Testis (tissue), 5 donors: ENCODE measurements at places on chromosomes 7 and 10.

DNA sequence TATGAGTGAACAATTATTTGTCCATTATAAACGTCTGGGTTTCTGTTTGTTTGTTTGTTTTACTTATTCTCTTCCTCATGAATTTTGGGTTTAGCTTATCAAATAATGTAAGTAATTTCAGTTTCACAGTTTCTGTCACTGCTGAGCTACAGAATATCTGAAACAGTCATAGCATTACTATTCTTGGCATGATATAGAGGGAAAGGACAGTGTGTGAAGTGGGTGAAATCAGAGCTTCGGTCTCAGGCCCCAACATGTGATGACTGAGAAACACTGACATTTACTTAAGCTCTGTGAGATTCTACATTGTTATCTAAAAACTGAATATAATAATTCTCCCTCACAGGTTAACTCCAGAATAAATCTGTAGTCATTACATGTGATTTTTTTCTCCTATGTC lies 8.8 kb upstream of the OR6V1 start:
- DNase-seq = no peak

DNA sequence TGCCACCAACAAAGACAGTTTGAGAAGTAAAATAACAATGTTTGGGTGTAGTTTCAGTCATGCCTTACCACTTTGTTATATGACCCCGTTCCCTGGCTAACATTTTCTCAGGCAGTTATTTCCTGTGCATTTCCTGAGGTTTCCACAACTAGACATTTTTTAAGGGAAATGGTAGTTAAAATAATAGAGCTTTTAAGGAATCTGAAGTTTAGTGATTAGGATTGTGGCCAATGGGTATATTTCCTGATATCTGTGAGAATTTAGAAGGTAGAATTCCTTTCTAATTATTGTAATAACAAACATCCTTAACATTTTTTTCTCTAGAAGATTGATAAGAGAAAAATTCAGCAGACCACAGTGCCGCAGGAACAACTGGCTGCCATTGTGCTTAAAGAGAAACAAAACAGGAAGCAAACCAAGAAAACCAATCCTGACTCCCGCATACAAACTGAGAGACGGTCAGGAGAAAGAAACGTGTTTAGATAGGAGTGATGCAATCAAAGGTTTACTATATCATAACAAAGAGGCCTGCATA lies 193.6 kb downstream of the MBL2 start:
- DNase-seq = no peak

DNA sequence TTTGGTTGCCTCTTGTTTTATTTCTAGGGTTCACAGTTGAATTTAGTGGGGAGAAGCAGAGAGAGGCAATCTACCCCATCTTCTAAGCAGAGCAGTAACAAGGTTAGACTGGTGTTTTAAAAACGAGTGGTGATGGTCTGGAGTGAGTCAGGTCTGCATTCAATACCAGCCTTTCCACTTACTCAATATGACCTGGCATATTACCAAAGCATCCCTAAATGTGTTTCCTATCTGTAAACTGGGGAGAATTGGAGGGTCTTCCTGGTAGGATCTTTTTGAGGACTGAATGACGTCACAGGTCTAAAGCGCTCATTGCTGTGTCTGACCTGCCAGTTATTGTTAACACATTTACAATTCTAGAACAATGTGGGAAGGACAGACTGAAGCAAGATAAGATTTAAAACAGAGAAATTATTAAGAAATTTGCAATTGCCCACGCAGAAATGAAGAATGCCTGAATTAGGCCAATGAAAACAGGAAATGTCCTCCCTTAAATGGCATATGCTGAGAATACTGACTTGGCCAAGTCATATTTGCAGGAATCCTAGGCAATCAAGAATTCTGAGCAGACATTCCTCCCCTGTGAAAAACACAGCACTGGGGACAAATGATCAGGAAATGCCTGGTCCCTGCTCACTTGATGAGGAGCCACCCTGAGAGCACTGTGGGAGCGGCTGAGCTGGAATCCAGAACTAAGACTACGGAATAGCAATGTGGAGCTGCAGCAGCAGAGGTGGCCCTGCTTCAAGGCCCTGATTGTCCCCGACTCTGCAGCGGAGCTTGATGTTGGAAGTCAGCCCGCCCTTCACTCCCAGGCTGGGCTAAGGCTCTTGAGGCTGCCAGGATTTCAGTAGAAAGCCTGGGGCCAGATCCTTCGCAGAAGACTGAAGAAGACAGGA lies 184.5 kb upstream of the CXCL12 start:
- peak; percentile 42 for DNase-seq

GRCh38 chr7:114484226-114484625 lies 69.6 kb downstream of the FOXP2 start:
- DNase-seq = no peak

DNA sequence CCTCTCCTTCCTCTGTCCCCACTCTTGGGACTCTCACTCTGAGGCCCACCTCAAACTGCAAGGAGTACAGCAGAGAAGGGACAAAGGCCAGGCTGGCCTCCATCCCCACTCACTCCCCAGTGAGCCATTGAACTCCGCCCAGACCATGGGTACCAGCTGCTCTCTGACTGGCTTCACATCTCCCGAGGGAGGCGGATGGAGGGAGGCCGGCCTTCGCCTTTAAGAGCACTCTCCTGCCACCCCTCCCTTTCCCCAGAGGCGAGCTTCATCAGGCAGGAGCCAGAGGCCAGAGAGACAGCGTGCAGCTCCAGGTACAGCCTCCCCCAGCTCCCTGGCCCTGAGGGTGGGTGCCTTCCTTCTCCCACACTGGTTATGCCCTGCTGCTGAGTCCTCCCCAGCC lies 1.8 kb upstream of the LDB3 start:
- DNase-seq = no peak

GRCh38 chr7:120981888-120982615 lies 6.5 kb upstream of the CPED1 start:
- no peak for DNase-seq

GRCh38 chr10:130715686-130716670 lies 579.8 kb downstream of the GLRX3 start:
- no peak for DNase-seq

- DNase-seq = no peak
Measured at GRCh38 chr10:65566906-65567305, 1358.9 kb upstream of the LRRTM3 start.

- DNase-seq = no peak
Measured at GRCh38 chr10:23063045-23063972, 32.1 kb upstream of the MSRB2 start.

DNA sequence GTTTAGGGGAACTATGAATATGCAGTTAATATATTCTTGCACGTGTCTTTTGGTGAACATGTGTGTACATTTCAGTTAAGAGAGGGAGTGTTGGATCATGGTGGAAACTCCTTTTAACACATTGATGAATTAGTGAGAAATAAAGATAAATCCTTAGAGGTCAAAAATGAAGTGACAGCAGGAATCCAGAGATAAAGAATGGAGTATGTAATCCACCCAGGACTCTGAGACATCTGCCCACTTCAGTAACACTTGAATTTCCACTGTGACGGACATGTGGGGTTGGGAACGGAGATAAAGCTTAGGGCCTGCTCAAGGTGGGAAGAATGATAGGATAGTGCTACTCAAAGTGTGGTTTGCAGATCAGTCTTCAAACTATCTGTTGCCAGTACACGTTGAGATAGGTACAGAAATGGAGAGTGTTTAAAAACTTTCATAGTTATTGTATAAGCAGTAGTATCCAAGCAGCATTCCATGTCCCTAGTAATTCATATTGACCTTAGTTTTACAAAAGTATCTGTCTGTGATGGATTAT lies 6.6 kb upstream of the RELN start:
- no peak for DNase-seq

- DNase-seq = no peak
Measured at GRCh38 chr7:47827871-47828270, 120.4 kb downstream of the PKD1L1 start.

DNA sequence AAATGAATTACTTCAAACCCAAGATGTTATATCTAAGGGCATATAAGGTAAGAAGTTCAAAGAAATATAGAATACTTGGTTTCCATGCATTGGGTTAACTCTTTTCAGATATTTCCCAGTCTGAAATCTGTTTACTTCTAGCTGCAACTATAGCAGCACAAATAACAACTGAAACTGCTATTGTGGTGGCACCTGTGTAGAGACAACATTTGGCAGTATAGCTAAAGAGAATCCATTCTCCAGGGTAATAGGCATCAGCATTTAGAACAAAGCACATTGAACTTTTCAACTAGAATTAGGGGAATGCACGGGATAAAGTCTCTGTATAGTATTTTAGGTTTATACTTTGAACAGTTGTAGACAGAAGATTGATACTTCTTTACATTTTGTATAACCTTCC lies 19.7 kb upstream of the CALCR start:
- no peak for DNase-seq

DNA sequence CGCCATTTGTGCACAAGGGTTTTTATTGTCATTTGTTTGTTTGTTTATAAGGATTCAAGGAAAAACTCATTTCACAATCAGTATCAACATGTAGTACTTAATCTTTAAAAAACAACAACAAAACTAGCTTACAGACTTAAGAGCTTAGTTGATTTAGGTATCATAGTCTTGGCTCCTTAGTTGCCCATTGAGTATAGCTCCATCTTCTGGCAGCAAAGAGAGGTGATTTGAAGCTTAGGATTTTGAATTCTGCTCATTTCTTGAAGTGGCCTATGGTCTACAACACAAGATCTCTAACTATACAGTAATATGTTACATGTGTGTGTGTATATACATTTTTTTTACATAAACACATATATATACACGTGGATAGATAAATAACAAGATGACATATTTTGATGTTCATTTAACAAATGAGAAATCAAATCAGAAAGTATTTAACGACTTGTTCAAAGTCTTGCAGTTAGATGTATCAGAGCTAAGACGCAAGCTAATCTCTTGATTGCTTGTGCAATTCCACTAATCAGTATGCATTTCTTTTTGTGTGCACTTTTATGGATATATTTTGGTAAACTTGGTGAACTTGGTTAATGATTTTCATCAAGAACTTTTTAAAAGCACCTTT lies 307.3 kb downstream of the CAMK1D start:
- no peak for DNase-seq

GRCh38 chr10:89479771-89480446 lies 55.5 kb downstream of the SLC16A12 start:
- DNase-seq = no peak

DNA sequence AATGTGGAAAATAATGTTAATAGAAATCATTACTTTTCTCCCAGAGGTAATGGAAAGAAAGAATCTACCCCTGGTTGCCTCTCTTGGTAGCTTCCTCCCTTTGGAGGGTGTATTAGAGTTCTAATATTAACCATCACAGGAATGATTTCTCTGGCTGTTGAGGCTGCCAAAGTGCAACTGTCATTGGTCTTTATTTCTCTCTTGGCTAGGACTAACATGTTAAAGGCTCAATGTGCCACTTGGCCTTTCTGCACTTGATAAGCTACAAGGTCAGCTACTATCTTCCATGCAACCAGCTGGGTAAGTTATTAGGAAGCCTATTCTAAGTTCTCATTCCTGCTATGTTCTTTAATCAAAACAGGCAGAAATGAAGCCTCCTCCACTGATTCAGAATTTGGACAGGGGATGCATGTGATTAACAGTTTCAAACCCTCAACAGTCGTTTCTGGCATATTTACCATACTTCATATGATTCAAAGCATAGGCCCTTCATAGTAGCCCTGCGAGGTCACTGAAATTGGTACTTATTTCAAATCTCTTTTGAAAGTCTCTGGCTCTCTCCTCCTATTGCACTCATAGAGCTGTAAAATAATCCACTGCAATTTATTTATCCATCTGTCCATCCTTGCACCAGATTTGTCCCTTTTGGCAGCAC lies 645.0 kb downstream of the SORCS1 start:
- no peak for DNase-seq

DNA sequence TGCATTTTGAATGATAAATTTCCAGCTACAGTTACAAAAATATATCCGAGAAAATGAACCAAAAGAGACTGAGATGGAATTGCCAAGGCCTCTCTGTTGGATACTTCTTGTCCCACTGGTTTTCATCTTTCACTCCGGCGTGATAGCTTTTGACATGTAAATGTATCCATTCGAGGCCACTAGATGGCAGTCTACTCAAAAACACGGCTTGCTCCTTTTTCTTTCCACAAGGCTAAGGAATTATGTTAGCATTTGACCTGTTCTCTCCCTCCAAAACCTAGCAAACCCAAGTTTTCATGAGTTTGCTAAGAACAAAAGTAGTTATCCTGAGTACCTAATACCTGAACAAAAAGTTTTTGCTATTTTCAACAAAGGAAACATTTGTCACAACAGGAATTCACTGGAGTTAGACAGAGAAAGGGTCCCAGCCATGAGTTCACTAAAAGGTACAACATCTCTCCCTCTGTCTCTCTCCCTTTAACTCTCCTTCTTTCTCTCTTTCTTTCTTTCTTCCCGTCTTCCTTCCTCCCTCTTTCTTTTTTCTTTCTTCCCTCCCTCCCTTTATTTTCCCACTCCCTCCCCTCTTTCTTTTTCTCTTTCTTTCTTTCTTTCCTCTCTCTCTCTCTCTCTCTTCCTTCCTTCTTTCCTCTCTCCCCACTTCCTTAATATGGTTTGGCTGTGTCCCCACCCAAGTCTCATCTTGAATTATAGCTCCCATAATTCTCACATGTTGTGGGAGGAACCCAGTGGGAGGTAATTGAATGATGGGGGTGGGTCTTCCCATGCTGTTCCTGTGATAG lies 207.9 kb upstream of the MYO3A start:
- peak; percentile 42 for DNase-seq

DNA sequence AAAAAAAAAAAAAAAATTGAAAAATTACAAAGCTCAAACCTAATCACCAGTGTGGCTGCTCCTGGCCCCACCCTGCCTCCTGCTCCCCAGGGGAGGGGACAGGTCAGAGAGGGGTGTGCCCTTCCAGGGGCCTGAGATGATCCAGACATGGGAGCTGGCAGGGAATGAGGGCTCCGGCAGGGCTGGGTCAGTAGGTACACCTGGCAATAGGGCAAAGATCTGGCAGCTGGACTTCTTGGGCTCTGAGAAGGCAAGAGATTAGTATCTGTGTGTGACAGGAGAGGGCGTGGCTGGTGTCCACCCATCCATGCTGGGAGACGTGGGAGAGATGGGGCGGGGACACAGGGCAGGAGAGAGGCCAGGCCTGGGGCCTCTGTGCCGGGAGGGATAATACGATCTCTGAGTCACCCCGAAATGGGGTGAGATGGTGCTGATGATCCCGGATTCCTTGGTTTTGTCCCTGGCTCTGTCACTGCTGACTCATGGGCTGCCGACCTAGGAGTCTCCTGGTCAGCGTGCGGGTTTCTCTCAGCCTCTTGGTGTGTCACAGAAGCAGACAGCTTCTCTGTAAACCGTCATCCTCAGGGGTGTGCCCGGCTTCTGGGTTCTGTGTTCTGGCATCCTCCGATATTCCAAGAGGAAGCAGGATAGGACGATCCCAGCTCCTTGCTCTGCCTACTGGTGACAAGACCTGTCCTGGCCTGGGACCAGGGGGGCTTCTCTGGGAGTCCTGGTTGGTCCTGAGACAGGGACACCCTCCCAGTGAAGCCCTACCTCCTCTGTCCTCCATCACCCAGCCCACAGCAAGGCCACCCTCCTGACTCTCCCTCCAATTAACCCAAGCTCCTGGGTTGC lies 8.2 kb upstream of the CLDN4 start:
- no peak for DNase-seq
